ENCODE measurements at places on chromosomes 11 and 22.

GRCh38 chr11:109963101-109963500 lies 130.1 kb upstream of the ZC3H12C start:
- DNase-seq: no peak

DNA sequence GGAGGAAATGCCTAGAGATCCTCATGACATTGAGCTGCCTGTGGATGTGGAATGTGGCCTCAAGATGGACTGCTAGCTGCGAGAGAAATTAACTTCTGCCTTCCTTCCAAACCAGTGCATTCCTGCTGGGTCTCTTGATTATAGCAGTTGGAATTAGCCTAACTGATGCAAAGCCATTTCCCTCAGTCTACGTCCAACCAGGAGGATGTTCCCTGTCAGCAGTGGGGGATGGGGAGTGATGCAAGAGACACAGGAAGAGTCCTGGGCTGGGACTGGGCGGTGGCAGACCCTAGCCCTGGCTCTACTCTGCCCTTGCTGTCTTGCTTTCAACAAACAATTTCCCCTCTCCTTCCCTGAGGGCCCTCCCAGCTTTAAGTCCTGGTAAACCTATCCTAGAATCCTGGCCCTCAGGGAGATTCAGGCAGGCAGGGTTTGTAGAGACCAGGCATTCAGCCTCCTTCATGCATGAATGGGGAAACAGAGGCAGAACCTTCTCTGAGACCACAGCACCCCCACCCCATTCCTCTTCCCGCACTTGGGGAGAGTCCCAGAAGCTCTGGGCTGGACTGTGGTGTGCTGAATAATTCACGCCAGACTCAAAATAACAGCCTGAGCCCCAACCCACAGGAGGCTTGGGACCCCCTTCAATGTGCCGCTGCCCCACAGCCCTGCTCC lies 17.0 kb downstream of the C11orf96 start:
- DNase-seq: no peak

GRCh38 chr11:123405123-123405592 lies 24.9 kb upstream of the GRAMD1B start:
- no peak for DNase-seq

GRCh38 chr22:23684026-23684425 lies 6.8 kb upstream of the RGL4 start:
- DNase-seq: no peak

DNA sequence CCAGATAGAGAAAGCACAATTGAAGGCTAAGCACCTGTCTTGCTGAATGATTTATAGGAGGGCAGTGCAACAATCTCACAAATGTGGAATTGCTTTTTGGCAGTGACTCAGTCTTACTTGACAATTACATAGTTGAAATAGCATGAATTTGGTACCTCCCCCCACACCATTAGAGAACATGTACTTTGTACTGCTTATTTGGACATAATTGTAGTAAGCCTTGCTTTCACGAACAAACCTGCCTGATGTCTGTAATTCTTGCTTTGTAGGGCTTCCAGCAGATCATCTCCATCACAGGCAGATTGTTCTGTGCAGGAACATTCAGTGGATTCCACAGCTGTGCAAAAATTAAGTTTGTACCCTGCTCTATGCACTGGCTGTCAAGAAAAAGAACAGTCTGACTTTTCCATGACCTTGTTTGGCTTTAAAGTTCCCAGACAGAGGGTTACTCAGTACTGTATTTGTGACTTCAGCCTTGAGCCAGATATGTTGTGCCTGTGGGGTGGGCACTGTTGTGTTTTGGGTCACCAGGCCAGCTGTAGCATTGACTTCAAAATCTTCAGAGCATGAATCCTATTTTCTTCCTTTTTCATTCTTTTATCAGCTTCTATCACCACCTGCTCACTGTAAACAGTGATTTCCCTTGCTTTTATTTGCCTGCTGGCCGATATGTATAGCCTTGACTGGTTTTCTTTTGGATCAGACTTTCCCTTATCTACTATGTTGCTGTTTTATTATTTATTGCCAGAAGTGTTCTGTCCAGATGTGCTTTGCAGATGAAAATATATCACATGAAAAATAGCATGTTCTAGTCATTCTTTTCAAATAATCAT lies 941.0 kb upstream of the CHORDC1 start:
- DNase-seq: no peak

GRCh38 chr11:102017026-102017425 lies 30.2 kb upstream of the CFAP300 start:
- DNase-seq: no peak

DNA sequence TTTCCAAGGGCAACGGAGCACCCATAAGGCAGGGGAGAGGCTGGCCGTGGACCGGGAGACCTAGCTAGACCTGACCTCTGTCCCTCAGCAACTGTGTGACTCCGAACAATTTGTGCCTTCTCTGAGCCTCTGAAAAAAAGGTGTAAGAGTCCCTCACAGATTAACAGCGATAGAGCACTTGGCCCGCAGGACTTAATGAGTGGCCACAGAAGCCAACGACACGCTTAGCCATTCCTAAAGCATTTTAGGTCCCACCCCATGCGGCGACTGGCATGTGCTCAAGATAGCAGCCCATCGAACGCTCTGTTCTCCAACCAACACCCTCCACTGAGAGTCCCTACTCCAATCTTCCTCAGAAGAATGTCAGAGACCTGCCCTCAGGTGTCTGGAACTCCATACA lies 1.5 kb downstream of the SULT4A1 start:
- DNase-seq: no peak

DNA sequence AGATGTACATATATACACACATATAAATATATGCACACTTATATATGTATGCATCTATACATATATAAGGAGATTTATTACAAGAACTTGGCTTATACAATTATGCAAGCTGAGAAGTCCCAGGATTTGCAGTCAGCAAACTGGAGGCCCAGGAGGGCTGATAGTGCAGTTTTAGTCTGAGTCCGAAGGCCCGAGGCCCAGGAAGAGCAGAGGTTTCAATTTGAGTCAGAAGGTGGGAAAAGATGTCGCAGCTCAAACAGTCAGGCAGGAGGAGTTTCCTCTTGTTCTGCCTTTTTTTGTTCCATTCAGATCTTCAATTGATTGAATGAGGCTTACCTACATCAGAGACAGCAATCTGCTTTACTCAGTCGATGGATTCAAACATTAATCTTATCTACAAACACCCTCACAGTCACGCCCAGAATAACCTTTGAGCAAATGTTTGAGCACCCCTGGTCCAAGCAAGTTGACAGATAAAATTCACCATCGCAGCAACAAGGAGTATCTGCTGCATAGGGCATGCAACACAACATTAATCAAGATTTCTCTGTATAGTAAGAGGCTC lies 4.0 kb upstream of the SGSM1 start:
- DNase-seq: no peak

GRCh38 chr11:83151274-83151977 lies 5.5 kb upstream of the PCF11 start:
- no peak for DNase-seq

- no peak for DNase-seq
Measured at GRCh38 chr11:86490582-86490981, 115.9 kb downstream of the CCDC81 start.

- no peak for DNase-seq
Measured at GRCh38 chr11:92711926-92712325, 257.5 kb upstream of the MTNR1B start.

- no peak for DNase-seq
Measured at GRCh38 chr11:115761817-115762216, 257.6 kb upstream of the CADM1 start.

- DNase-seq: no peak
Measured at GRCh38 chr22:41348964-41349484, 32.7 kb upstream of the TEF start.

DNA sequence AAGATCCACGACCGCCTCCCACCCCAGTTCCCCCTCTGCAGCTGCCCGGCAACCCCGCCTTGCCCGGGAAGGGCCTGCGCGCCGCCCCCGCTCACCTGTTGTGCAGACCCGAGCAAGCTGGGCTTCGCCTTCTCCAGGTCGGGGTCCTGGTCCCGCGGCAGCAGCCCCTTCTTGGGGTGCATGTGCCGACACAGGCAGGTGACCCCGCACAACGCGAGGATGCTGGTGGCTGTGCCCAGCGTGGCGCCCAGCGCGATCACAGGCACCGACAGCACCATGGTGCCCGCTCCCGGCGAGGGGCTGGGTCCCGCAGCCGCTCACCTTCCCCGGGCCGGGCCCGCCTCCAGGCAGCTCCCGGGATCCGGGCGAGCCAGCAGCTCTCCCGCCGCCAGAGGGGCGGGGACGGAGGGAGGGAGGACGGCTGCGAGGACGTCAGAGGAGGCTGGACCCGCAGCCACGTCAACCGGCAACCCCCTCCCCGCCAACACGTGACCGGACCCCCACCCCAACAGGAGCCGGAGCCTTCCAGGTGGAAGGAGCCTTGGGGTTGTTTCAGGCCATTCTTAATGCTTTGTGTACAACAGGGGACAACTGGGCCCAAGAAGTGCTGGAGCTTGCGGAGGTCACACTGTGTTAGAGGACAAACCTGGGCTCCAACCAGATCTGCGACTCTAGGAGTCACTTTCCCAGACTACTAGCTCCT lies at the start of gene SYT13:
SYT13 (minus strand) TSS at position 412 of the 703 bp plus-strand sequence; CDS start at position 278, 134 bp downstream.
- no peak for DNase-seq

- no peak for DNase-seq
Measured at GRCh38 chr22:25358421-25359170, 139.2 kb downstream of the CRYBB2 start.

- peak; percentile 84 for DNase-seq
Measured at GRCh38 chr11:32829680-32830412, at the start of gene PRRG4. Gene PRRG4, plus strand, starts transcription at chr11:32829927. Its CDS starts 603 bp downstream, at chr11:32830530.

GRCh38 chr11:72446929-72447769 lies 12.8 kb upstream of the CLPB start:
- DNase-seq: peak; percentile 67

DNA sequence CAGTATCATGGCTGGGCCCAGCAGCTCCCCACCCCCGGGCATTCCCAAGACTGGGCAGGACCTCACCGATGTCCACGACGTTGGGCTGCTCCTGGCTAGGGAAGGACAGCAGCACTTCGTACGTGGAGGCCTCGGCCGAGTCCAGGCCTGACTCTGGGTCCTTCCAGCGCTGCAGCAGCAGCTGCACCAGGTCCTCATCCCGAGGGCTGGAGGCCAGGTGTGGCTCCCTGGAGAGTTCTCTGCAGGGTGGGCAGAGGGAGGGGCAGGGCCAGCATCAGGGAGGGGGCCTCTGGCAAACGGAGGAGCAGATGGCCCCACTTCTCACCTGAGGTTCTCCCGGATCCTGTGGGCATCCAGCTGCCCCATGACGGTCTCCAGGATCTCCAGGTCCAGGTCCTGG lies 341 bp downstream of the NAALADL1 start:
- no peak for DNase-seq

DNA sequence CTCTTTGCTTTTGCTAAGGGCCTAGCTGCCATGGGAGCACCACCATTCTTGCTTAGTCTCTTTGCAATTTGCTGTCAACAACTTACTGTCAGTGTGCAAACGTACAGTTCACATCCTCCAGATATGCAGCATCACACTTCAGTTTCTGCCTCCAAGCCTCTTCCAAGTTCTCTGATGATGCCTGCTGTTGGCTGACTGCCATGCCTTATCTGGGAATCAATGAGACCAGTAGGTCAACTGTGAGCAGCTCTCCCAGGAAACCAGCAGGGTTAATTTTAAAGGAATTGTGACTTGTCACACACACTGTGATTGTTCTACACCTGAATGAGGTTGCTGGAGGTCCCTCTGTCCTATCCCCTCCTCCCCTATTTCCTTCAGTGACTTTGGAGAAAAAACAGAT lies 56.0 kb downstream of the COPB1 start:
- DNase-seq: no peak

- no peak for DNase-seq
Measured at GRCh38 chr11:81222491-81222890, 1511.2 kb downstream of the FAM181B start.

DNA sequence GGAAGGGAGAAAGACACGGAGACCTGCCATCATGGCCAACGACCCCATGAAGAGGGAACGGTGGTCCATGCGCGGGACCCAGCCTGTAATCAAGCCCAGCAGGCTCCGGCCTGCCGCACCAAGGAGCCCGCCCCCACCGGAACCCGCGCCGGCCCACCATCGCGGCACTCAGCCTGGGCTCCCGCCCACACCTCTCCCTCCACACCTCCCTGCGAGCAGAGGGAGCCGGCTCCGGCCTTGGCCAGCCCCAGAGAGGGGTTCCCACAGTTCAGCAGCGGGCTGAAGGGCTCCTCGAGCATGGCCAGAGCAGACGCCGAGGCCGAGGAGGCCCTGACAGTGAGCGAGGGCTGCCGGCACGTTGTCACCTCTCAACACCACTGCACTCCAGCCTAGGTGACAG lies 1302.8 kb upstream of the CNTN5 start:
- DNase-seq: no peak

GRCh38 chr22:44845191-44845590 lies 92.8 kb downstream of the ARHGAP8 start:
- DNase-seq: no peak

GRCh38 chr11:83628622-83629355 lies 342.6 kb upstream of the CCDC90B start:
- no peak for DNase-seq

DNA sequence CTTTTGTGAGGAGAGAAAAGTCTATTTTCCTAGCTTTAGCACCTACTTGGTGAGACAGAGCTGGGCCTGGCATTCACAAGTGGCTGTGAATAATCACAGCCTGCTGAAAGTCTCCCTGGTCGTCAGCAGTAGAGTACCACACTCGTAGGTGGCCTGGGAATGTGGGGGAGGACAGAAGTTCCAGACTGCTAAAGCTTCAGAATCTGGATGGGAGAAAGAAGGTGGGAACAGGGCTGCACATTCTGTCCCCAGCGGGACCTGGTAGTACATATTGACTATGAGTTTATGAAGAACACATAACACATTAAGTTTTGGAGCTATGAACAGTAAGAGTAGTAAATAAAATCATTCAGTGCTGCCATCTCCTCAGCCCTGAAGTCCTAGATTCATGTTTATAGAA lies 19.0 kb upstream of the LIMK2 start:
- no peak for DNase-seq

GRCh38 chr22:37032535-37033460 lies 13.3 kb downstream of the MPST start:
- DNase-seq: no peak

GRCh38 chr11:2139621-2140337 lies 590 bp upstream of the IGF2 start:
- DNase-seq: no peak

DNA sequence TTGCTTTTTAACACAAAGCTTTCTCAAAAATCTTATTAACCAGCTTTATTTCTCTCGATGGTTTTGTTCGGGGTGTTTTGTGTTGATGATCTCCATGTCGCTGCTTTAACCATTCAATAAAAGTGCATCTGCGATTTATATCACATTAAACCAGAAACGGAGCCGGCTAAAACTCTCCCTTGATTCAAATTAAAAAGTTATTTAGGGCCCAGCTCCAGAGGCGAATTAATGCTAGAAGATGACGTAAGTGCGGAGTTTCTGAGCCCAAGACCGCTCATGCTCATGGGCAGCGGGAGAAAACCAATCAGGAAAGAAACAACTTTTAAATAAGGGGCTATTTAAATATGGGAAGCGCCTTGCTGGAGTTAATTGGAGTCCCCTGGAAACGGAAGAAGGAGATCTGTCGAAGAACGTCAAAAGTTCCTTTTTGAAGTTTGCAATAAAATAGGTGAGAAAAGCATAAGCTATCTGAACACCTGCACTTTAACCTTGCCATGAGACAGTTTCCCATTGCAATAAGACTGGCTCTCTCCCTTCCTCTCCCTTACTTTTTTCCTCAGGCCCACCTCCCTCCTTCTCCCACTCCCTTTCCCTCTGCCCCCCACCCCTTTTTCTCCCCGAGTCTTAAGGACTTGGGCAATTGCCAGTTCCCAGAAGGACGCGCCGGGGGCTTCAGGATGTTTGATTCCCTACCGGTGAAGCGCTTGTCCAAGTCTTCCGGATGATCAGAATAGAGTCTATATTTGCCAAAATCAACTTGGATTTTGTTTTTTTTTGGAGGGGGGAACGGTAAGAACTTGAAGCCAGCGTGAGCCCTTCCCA lies 1.9 kb upstream of the DBX1 start:
- DNase-seq: peak; percentile 21

All from GM13976 (cell line).